ENCODE measurements at places on chromosomes 13 and 19.

DNA sequence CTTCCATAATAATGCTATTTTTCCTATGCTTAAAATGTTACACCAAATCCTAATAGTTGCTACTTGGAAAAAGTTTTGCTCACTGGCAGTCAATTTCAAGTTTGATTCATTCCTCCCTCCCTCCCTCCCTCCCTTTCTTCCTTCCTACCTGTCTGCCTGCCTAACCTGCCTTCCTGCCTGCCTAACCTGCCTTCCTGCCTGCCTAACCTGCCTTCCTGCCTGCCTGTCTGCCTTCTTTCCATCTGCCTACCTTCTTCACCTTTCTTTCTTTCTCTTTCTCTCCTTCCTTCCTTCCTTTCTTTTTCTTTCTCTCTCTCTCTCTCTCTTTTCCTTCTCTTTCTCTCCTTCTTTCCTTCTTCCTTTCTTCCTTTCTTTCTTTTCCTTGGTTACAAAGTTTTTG, 418.7 kb downstream of the PCDH9 start:
- no peak for DNase-seq

GRCh38 chr13:107713314-107713713, 502.0 kb downstream of the LIG4 start:
- DNase-seq, result no peak

DNA sequence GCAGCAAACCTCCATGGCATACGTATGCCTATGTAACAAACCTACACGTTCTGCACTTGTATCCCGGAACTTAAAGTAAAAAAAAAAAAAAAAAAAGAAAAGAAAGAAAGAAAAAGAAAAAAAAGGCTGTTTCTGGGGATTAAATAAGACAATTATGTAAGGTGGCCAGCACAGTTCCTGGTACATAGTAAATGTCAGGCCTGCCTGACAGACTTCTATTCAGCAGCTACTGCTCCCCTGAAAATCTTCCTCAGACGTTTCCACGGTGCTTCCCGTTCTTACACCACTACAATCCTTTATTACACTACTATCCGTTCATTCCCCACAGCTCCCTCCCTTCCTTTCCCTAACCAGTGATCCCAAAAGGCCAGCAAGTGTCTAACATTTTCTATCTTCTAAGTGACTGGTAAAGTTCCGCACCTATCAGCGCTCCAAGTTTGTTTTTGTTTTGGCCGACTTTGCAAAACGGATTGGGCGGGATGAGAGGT, 636 bp upstream of the RB1 start:
- no peak for DNase-seq

DNA sequence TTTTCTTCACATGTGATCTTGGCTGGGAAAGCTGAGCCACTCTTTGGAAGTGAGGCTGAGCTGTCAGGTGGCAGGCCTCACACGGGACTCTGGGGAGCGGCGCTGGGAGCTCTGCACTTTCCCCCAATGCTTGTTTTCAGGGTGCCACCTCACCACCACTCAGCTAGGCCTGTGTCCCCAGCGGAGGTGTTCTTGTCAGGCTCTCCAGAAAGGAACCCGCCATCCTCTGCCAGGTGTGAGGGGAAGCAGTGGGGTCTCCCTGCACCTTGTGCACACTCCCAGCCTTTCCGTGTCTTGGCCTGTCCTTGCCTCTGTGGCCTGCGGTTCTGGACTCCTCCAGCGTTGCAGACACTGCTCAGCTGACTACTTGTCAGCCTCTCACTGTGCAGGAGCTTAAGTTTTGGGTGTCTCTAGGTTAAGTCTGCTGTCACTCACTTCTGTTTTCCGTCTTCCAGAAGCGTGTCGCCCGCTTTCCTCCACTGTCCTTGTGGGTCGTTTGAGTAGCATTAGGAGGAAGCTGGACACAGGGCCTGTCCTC, 51.9 kb downstream of the GGACT start:
- DNase-seq, result no peak

DNA sequence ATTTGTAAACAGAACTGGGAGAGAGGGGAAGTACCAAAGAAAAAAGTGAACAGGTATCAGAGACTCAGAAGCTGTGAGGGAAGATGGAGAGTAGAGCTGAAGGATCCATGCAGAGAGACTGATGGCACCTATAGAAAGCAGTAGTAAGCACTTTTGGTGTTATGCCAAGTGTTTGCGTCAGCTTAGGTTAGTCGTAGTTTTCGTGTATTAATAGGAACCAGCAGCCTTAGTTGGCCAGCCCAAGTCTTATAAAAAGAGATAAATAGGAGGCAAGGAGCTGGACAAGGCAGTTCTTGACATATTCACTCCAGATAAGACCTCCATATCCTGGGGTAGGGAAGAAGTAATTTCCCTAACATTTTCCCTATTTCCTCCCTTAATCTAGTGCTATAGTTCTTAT, 214.2 kb downstream of the OXGR1 start:
- no peak for DNase-seq

GRCh38 chr19:41457241-41457640, 14.3 kb downstream of the ERICH4 start:
- peak; percentile 48 for DNase-seq

DNA sequence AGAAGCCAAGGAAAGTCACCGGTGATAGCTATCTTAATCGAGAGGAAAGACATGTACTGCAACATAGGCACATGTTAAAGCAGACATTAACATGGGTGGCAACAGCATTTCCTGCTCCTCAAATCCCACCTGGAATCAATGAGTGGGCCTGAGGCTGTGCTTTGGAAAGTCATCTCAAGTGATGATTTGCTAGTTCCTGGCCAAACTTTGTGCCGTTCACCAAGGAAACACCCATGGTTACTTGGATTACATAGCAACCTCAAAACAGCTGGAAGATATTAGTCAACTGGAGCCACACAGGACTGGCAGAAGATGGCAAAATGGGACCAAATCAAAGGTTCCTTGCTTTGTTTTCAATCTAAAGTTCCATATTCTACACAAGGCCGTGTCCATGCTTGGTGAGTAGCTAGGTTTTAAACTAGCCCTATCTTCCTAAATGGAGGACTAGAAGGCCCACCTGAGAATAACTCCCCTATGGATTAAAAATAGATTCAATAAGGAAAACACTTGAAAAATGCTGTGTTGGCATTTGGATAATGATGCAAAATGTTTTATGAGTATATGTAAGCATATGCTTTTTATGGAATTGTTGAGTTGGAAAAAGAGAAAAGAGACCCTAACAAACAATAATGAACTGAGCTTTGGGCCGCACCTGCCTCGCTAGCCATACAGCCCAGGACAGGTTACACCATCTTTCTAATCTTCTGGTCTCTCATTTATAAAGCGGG, 144.5 kb downstream of the RGCC start:
- no peak for DNase-seq

DNA sequence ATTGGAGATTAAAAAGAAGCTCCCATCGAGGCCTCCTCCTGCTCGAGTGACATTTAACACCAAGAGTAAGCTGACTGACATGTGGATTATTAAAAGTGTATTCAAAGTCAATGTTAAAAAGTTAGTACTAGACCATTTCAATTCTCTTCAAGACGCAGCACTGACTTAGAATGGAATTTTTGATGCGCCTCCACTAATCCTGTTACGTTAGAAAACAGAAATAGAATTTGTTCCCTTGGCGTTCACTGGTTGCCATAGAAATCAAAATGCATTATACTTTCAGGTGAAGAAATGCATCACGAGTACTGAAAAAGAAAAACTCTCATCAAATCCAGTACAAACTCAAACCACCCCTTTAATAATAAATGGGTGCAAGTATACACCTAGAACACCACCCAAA, 42.2 kb downstream of the BRD4 start:
- DNase-seq, result no peak

DNA sequence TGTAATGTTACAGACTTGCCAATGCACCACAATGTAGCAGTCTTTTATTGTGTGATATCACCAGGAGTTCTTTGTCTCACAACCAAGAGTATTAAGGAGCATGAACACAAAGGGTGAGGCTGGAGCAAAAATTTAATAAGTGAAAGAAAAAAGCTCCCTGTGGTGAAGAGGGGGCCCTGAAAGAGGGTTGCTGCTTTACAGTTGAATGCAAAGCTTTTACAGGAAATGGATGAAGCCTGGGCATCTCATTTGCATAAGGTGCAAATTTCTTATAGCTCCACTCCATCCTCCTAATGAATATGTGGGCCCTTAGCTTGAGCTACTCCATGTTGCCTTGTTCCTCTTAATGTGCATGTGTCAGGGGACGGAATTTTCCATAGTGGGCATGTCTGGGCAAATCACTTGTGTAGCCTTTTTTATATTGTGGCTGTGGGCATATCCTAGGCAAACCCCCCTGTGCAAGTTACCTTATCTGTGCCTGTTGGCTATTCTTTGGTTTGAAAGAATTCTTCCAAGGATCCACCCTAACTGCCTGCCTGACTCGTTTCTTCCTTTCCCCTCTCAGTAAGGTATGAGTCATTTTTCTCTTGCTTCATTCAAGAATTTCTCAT, 45.3 kb upstream of the TRPC4 start:
- DNase-seq, result no peak

DNA sequence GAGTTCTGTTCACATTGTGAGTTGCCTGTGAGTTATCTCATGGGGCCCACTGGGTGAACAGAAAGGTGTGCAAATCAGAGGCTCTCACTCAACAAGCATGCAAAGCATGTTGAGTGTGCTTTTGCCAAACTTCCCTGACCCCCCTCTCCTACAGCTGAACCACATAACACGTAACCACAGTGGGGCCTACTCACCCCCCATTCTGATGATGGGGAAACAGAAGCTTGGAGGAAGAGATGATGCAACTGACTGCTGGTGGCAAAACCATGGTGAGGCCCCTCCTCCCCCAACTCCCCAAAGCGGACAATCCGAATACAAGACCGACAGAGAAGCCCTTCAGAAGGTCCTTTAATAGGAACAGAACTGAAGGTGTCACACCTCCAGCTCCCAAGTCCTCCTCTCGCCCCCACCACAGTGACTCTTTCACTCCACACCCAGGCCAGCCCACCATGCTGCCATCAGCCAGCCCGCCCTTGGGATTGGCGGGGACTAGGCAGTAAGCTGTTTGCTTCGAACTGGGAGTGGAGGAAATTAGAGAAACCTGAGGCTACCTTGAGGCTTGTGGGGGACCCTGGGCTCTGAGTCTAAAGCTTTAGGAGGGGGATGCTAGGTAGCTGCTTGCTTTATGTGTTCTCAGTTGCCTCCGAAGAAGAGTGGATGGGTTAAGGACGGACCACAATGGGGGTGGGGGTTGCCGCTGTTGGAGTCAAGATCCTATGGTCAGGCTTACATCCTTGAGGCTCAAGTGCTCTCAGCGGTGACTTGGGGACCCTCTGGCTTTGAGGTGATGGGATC, 3.8 kb downstream of the ZNF784 start:
- no peak for DNase-seq

GRCh38 chr13:102234618-102235017, 167.2 kb downstream of the FGF14 start:
- DNase-seq, result no peak

DNA sequence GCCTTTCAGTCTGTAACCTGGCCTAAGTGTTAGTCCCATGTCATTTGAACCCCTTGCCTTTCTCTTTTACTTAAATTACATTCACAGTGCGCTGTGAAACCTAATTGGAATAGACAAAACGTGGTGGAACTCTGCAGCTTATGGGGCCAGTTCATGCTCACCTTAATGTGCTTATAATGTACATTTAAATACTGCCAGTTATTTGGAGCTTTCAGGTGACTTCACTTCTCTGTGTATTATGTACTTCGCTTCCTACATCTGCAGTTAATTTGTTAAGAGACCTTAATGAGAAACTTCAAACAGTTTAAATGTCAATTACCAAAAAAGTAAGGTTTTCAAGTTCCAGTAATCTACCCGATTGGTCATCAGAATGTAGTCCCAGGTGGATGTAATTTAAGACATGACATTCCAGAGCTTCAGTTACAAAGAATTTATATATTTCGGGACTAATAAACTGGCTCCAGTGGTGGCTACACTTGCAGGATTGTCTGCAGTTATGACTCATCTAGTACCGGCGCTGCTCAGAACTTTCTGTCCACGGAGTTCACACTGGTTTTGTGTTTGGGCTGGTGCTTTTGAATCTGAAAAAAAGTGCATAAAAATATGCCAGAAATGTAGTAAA, 125.3 kb downstream of the TM9SF2 start:
- DNase-seq, result no peak

DNA sequence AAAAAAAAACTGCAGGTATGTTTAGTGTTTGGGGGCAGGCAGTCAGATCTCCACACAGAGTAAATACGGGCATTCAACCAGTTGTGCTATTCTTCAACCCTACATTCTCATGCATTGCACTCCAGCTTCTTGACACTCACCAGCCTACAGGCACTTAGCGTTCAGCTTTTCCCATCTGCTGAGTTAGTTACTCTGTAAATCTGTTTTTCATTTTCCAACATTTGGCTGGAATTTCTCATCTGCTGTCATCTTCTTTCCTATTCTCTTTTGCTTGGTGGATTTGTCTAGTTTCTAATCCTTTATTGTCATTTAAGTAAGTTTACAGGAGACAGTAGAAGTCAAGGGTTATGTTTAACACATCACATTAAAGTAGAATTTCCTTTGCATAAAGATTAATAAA, 1318.9 kb downstream of the OLFM4 start:
- no peak for DNase-seq

- DNase-seq, result no peak
Observed at GRCh38 chr13:51158880-51159518, 47.9 kb upstream of the C13orf42 start.

- no peak for DNase-seq
Observed at GRCh38 chr19:3188627-3189596, 3.2 kb downstream of the NCLN start.

DNA sequence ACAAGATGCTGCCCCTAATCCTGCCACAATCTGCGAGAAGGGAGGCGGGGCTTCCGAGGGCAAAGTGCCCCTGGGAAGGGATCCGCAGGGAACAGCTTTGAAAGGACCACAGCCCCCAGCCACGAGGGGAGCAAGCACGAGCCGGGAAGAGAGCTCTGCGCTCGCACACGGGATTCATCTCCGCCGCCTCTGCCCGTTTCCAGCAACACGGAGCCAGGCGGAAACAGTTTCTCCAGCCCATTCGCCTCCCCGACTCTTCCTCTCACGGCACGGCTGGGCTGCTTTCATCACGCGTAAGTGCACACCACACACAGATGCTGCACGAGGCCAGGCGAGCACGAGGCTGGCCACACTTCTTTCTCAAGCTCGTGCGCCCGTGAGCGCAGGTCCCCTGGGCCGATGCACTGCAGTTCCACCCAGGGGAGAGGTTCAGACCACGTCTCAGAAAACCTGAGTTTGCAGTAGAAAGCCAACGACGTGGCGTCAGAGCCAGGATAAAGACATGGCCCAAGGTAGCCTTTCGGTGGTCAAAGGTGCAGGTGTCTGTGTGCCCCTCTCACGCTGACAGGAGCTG, 33.6 kb downstream of the NAXD start:
- DNase-seq, result no peak

GRCh38 chr19:49502866-49503581, 6.8 kb downstream of the RPS11 start:
- DNase-seq, result peak; percentile 68

- DNase-seq, result no peak
Observed at GRCh38 chr13:74246487-74246886, 112.3 kb upstream of the KLF12 start.

GRCh38 chr19:56177564-56178243, 1.9 kb downstream of the GALP start:
- no peak for DNase-seq

GRCh38 chr19:3006075-3006767, 22.9 kb downstream of the TLE2 start:
- DNase-seq, result peak; percentile 13
